ENCODE measurements at places on chromosomes 12 and 14. TPM values are rescaled to one million over a fixed set of nuclear protein-coding genes. Genes with fewer than 3 reads are reported as not detected.
A peak's percentile ranks its signal among the peaks of the same experiment; 100 is the strongest.

- no peak for DNase-seq
Measured at GRCh38 chr12:89976866-89977265, 268.2 kb upstream of the ATP2B1 start.

The AQP2 gene
- 104 TPM for polyA plus RNA-seq

DNA sequence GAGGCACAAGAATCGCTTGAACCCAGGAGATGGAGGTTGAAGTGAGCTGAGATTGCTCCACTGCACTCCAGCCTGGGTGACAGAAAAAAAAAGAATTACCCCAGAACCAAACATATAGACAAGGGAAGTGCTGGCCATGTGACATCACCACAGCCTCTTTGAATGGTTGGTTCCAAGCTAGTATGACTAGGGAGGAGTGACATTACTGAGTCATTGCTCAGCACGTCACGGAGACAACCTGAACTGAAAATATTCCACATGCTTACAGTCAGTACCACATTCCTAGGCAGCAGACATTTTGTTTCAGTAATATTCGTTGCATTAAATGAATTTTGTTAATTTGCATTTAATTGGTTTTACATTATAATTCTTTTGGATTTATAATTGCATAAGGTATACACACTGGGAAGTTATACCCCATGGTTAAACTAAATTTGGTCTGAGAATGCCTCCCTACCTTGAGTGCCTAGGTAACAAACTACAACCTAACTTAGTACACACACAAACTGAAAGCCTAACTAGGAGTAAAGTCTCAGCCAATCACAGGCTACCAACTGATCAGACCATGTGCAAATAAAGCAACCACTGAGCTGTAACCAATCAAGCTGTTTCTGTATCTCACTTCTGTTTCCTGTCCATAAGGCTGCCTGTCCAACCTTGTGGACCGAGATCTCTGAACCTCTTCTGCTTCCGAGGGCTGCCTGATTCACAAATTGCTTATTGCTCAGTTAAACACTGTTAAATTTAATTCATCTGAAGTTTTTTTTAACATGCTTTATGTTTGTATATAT lies 164.4 kb downstream of the CAND1 start:
- DNase-seq: no peak

The ASPG gene
- polyA plus RNA-seq: 11.0 TPM

The IGF1 gene
- polyA plus RNA-seq: 5.3 TPM

GRCh38 chr14:91396959-91397815 lies 20.4 kb downstream of the CCDC88C start:
- no peak for DNase-seq

The POTEM gene
- polyA plus RNA-seq: not detected

The SERPINA9 gene
- not detected for polyA plus RNA-seq

DNA sequence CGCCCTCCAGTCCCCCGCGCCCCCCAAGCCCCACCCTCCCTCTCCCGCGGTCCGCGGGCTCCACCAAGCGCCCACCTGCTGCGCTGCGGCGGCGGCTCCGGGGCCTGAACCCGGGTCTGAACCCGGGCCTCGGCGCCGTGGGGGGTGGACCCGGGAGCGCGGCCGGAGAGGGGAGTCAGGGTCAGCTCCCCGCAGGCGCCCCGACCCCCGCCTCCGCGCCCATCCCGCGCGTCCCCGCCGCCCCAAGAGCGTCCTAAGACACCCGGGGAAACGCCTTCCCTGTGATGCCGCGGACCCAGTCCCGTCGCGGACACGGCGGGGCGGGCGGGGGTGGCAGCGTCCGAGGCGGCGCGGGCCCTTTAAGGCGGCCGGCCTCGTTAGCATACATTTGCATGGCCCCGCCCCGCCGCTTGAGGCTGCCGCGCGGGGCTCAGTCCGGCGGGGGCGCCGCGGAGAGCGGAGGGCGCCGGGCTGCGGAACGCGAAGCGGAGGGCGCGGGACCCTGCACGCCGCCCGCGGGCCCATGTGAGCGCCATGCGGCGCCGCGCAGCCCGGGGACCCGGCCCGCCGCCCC lies at the start of gene MMP17:
Gene MMP17, plus strand, starts transcription at position 433 of the 574 bp plus-strand sequence. Its CDS starts 102 bp downstream, at position 535.
- DNase-seq: no peak

The AMIGO2 gene
- 59.3 TPM for polyA plus RNA-seq

- DNase-seq: peak; percentile 96
Measured at GRCh38 chr12:100200463-100201181, at the start of gene ACTR6. TSS of gene ACTR6 (plus strand) at chr12:100200815. CDS start at chr12:100200852, 37 bp downstream.

- DNase-seq: no peak
Measured at GRCh38 chr12:126144603-126145002, 1079.4 kb downstream of the AACS start.

DNA sequence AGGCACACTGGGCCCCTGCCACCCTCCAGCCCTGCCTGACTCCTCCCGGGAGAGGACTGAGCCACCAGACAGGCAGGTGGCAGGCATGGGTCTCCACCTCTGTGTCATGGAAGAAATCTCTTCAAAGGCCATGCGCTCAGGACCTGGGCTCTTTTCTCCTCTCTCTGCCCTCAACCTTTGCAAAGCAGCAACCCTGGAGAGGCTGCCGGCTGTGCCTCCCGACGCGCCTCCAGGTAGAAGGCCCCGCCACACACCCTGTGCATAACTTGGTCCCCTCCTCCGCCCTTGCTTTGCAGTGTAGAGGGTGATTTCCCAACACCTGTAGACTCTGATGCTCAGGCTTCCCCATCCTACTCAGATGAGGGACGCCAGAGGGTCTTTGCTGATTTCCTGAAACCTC lies 28.2 kb upstream of the TMEM179 start:
- no peak for DNase-seq

GRCh38 chr14:88323086-88323522 lies at the start of gene KCNK10:
TSS of gene KCNK10 (minus strand) at chr14:88323269. CDS start at chr14:88322798, 471 bp downstream.
- DNase-seq: no peak

DNA sequence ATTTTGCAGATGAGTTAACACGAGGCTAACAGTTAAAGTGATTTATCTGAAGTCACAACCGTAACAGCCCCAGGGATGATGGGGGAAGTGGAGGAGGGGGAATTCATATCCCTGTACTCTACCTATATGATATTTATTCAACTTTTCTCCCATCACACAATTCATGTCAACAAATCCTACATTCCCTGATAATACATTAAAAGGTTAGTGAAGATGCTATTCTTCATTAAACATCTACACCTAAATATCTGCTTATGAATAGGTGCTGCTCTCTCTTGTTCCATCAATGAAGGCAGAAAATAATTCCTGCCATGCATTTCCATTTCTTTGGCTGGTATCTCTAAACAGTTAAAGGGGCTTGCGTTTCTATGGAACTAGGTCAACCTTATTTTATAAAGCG lies 6.8 kb downstream of the YBX3 start:
- DNase-seq: no peak

The A2ML1 gene
- polyA plus RNA-seq: 0.17 TPM

DNA sequence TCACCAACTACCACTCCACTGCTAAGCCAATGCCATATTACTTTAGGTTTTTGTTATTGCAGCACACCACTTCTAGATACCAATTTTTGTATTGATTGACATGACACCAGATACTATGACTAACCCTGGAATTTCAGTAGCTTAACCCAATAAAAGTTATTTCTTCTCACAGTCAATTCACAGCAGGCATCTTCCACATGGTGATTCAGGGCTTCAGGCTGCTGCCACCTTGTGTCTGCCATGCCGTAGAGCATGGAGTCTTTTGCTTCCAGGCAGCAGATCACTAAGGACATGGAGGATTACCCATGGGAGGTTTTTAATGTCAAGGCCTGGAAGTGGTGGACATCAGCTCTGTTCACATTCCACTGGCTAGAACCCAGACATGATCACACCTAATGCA lies 56.4 kb upstream of the LTA4H start:
- no peak for DNase-seq

DNA sequence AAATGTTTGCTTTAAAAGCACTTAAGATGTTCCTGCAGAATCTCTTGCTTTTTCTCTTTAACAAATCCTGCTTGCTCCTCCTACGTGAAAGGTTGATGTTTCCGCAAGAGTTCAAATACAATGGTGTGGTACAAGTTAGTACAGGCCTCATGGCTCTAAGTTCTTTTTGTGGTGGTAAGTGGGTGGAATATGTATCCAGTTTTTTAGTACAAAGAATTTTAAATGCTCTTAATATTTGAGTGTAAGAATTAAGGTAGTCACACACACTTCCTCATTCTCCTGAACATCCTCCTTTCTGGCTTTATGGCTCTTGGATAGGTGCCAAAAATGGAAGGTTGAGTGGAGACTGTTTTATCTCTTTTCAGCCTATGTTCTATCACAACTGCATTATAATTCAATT lies 1.8 kb downstream of the OTOGL start:
- DNase-seq: no peak

- DNase-seq: no peak
Measured at GRCh38 chr12:24902511-24903328, 46.2 kb downstream of the BCAT1 start.

The TEAD4 gene
- 20.4 TPM for polyA plus RNA-seq

DNA sequence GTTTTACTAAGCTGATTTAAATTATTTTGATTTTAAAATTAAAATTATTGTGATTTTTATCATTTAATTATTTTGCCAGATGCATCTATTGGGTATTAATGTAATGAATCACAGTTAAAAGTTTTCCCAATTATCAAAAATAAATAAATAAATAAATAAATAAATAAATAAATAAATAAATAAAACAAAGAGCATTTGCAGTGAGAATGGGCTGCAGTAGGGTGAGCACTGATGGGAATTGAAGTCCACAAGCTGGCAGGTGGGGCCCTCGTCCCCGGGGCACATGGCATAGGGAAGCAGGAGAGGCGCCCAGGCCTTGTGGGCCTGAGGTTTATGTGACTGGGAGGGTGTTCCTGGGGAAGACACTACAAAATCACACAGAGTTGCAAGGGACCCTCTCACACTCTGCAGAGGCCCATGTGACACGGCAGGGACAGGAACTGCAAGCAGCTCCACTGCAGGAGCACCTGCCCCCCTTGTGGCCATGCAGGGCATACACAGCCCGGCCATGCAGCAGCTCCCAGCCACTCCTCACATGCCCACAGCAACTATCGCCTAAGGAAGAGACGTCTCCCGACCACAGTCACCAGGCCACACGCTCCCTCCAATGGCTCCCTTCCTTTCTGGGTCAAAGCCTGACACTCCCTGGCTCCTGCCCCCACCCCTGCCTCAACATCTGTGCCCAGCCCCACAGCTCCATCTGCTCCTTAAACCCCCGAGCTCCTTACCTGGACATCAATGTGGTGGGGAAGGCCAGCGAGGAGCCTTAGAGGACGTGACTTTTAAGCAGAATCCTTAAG lies 256.3 kb upstream of the SFSWAP start:
- no peak for DNase-seq

DNA sequence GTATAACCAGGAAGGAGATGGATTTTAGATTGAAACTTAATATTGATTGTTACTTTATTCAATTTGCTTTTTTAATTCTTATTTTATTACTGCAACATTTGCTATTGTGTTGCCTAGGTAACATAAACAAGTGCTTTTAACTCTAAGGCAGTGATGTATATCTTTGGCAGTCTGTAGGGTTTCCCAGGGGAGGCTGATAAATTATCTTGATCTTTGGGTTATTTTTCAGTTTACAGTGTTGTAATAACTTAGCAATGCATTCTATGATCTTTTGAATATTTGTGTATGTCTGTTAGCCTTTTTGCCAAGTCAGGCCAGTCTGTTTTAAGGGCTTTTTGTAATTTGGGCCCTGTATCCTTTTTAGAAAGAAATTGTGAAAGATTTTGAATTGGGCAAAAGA lies 7.8 kb upstream of the DTD2 start:
- no peak for DNase-seq

The TMEM179 gene
- polyA plus RNA-seq: 1.2 TPM

DNA sequence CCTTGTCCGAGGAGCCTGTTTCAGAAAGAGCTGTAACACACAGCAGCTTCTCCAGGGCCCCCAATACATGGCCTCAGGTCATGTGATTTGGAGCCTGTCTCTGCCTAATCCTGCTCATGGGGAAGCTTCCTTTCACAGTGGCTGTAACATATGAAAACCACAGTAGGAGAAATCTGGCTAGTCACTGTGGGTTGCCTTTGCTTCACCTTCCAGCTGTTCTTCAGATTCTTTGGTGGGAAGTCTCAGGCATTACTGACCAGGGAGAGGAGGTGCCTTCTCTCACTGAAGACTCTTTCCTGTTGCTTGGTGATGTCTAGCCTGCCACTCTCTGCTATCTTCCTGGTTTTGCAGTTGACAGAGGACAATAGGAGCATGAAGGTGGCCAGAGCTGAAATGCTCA lies 350.6 kb downstream of the DPF3 start:
- no peak for DNase-seq

DNA sequence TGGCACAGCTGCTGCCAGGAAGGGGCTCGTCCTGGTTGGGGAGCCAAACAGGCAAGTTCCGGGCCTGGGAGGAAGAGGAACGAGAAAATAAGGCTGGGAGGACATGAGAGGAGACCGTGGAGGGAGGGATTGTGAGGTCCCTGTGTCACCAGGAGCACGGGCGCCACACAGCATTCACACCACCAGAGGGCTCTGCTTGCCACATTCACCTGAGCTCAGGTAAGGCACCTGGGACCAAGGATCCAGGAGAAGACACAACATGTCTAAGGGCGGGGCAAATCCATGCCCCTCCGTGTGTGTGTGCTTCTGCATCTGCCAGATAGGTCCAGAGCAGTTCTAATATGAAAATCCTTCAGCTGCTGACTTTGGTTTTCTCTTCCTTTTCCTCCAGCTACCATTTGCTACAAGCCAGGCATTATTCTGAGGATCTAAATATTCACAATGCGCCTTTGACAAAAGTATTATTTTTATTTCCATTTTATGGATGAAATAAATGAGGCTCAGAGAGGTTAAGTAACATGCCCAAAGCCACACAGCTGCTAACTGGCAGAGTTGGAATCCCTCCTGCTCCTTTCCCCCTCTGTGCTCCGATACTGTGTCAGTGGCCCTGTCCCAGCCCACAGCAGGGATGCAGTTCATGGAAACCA lies 14.6 kb downstream of the RAPGEF3 start:
- DNase-seq: no peak

The PTPRR gene
- 0.95 TPM for polyA plus RNA-seq

DNA sequence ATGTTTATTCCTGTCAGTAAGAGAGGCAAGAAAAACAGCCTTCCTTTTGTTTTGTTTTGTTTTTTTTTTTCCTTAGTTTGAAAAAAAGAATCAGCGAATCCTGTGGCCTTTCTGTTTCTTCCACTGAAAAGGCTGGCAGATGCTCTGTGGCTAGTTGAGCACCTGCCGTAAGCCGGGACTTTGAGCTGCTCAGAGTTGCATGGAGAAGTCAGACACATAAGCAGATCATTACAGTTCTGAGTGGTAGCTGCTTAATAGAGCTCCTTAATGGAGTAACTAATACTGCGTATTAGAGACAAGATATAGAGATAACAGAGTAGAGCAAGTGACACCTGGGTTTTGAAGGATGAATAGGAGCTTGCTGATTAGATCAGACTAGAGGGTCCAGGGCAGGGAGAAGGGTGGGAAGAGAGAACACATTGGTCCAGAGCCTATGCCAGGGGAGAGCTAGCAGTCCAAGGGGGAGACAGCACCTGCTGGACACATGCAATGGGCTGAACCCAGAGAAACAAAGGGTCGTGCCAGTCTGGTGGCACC lies 129.4 kb downstream of the TSPAN9 start:
- DNase-seq: no peak

- DNase-seq: no peak
Measured at GRCh38 chr14:64193821-64194220, 100.3 kb downstream of the ESR2 start.

The ANGEL1 gene
- 22.2 TPM for polyA plus RNA-seq
